ENCODE measurements at places on chromosomes 1 and 21.

- no peak for DNase-seq
Measured at GRCh38 chr1:53344921-53345838, 17.3 kb upstream of the LRP8 start.

DNA sequence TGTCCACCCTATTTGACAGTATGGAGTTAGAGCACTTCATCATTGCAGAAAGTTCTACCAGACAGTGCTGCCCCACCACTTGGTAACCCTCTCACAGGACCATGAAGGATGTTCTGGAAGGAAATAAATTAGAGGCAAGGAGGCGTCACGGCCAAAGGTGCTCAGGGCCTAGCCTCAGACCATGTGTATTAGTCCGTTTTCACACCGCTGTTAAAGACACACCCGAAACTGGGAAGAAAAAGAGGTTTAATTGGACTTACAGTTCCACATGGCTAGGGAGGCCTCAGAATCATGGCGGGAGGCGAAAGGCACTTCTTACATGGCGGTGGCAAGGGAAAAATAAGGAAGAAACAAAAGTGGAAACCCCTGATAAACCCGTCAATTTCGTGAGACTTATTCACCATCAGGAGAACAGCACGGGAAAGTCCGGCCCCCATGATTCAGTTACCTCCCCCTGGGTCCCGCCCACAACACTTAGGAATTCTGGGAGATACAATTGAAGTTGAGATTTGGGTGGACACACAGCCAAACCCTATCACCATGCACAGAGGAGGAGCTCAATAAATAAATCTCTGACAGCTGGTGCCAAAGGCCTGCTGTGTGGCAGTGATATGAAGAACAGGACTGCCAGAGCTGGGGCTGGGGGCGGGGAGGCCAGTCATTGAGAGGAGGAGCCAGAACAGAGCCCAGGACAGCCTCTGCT lies 75.8 kb downstream of the FHAD1 start:
- no peak for DNase-seq

GRCh38 chr1:172184506-172185191 lies 235.8 kb upstream of the C1orf105 start:
- DNase-seq: no peak

- no peak for DNase-seq
Measured at GRCh38 chr1:167592475-167592874, 37.6 kb upstream of the RCSD1 start.

- DNase-seq: no peak
Measured at GRCh38 chr1:93531193-93531592, 83.3 kb downstream of the FNBP1L start.

GRCh38 chr1:87203904-87204303 lies 124.8 kb upstream of the LMO4 start:
- DNase-seq: no peak

GRCh38 chr1:21904704-21905520 lies 32.2 kb downstream of the HSPG2 start:
- no peak for DNase-seq

GRCh38 chr1:204615881-204616280 lies 69.7 kb downstream of the LRRN2 start:
- no peak for DNase-seq
